ENCODE measurements at places on chromosomes 2 and 18.

DNA sequence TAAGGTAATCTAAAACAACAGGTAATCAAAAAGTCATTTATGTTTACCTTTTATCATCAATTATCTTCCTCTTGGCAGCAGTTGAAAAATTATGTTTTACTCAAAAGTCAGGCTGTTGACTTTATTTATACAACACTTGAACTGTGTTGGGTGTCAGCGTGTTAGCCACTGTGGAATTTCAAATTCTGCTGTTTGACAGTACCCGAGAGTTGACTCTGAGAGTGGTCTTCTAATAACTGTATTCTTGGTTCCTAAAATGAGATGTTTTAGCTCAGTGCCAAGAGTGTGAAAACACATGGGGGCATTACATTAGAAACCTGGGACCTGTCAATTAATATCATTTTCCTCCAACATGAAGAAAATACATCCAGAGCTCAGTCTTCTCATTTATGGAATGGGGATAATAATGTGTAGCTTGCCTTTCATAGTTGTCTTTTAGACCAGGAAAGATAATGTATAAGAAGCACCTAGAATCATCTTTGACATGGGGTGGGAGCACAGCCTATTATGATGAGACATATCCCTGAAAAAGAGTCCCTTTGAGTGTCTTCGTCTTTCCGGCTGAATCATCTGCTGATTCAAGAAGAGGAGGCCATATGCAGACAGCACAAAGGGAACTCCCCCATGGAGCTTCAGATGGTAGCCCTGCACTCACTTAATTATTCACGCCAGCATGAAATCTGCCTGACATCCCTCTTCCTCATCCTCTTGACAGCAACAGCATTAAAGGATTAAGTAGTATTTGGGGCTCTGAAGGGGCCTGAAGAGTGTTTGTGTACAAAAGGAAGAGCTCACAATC is 89.1 kb downstream of the AFF3 start:
- no peak for DNase-seq

DNA sequence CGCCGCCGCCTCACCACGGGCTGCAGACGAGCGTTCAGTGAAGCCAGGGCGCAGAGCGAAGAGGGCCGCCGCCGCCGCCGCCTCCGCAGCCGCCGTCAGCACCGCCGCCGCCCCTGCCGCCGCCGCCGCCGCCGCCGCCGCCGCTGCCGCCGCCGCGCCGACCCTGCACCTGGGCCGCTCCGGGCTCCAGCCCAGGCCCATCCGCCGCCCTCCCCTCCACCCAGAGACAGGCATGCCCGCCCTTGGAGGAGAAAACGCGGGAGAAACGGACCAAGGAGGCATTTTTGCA is 3.0 kb downstream of the POU3F3 start:
- DNase-seq = no peak

DNA sequence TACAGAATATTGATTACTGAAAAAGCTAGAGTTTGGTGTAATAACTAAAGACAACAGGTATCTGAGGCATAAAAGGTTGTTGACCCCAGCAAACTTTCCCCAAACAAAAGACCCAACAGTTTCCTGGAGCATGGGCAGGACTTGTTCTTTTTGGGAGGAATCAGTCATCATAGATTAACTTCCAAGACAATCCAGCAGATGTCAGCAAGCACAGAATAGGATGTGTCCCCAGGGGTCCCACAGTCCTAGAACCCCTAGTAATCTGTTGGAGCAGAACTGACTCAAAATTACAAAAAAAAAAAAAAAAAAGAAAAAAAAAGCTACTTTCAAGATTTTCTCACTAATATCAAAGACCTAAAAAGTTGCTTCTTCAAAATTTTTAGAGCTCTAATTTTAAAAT is 564.7 kb upstream of the SLC39A10 start:
- DNase-seq = no peak

GRCh38 chr2:201228912-201229290 is 31.4 kb upstream of the CASP8 start:
- no peak for DNase-seq

DNA sequence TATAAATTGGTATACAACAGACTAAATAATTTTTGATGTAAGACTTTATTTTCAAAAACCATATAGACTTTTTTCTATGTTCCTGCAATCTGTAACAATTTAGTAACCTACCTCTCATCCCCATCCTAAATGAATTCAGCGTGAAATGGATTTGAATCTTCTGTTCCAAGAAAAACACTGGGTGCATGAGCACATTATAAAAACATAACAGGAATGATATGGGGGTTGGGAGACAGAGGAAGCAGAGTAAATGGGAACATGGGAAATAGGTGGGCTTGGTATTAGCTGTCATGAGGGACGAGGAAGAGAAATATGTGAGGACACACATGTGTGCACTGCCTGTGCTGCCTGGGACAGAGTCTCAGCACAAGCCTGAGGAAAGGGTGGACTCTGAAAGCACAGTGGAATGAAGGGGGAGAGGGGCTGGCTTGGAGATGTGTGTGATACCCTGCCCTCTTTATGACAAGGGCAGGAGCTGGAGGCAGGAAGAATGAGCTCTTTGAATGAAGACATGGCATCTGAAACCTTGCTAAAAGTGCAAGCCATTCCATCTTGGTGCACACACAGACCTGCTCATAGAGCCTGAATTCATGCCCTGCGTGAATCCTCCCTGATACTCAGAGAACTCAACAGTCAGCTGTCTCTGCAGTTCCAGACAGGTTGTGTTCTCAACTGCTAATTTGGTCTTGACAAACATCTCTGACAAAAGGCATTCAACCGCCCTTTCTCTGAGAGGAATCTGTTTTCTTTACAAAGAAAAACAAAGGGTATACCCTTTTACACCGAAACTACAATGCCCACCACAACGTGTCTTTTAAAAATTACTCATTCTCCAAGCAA is 66.6 kb downstream of the EPB41L3 start:
- no peak for DNase-seq

- DNase-seq = no peak
Measured at GRCh38 chr2:239371726-239372686, 28.8 kb downstream of the HDAC4 start.

GRCh38 chr2:37893327-37893726 is 31.8 kb upstream of the RMDN2 start:
- DNase-seq = no peak

DNA sequence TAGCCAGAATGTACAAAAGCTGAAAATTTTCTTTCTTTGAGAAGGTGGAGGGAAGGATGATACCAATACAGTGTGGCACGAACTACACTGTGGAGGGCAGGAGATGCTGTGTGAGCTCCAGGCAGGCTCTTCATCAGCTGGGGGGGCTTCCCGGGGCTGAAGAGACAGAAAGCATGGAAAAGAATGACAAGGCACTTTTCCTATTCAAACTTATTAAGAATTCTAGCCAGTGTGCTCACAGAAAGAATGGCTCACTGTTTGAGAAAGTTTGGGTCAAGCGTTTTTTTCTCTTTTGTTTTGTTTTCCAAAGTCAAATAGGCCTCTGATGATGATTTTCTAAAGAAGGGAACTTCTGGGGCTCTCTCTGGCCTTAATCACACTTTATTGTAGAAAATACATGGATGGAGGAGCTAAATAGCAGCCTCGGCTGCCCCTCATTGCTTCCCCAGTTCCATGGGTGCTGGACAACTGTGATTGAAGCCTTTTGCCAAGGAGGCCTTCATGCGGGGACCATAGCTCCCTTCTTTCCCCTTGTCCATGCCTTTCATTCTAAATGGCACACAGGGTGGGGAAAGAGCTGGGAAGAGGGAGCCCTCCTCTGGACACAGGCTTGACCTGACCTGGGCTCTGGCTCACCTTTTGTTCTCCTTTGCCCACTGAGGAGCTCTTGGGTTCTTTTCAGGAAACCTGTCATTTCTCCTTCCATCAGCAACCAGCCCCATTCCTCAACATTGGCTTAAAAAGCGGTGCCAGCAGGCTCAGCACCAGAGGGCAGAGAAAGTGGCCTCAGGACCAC is 130.6 kb downstream of the TDRD15 start:
- DNase-seq = peak; percentile 85

All from pons (tissue), 1 donor.